MCF 10A (cell line): ENCODE measurements at places on chromosomes 1 and 21.

DNA sequence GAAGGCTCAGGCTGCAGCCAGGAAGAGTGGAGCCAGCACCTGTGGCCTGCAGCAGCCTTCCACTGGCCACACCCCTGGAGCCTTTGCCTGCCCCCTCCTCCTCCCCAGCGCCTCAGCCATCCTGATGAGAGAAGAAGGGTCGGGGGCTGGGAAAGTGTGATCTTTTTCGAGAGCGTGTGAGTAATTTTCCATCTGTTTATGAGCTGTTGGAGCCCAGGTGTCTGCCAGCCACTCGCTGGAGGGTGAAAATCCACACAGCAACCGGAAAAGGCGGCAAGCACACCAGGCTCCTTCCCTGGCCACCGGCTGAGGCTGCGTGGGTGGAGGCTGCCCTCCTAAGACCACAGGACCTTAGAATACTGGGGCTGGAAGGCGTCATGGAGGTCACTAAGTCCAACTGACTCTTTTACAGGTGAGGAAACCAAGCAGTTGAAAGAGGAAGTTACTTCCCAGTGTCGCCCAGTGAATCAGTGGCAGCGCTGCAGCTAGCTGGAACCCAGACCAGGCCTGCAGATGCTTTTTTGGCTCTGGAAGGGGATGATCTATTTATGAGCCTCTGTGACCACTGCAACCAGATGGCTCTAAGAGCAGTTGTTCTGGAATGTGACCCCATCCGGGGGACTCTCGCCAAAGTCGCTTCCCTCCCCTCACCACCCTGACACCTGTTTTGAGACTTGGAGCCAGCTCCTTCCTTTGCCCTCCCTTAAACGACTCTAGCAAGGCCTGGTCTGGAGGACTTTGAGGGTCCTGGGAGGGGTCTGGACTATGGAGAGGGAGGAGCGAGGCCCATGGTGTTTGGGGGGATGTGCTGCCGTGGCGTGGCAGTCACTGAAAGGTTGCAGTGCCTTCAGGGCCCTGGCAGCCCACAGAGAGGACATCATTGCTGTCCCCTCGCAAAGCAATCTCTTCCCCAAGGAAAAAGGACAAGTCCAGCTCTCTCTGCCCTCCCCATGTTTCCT, 54.5 kb downstream of the LGR6 start:
- H3K4me3 ChIP-seq, result no peak overlapping the region
- no peak overlapping the region for H3K27ac ChIP-seq
- no peak for DNase-seq
- H3K36me3 ChIP-seq, result no peaks in the 10 kb centered on the region
- H3K27me3 ChIP-seq, result peaks cover 27% of the 10 kb centered on the region

DNA sequence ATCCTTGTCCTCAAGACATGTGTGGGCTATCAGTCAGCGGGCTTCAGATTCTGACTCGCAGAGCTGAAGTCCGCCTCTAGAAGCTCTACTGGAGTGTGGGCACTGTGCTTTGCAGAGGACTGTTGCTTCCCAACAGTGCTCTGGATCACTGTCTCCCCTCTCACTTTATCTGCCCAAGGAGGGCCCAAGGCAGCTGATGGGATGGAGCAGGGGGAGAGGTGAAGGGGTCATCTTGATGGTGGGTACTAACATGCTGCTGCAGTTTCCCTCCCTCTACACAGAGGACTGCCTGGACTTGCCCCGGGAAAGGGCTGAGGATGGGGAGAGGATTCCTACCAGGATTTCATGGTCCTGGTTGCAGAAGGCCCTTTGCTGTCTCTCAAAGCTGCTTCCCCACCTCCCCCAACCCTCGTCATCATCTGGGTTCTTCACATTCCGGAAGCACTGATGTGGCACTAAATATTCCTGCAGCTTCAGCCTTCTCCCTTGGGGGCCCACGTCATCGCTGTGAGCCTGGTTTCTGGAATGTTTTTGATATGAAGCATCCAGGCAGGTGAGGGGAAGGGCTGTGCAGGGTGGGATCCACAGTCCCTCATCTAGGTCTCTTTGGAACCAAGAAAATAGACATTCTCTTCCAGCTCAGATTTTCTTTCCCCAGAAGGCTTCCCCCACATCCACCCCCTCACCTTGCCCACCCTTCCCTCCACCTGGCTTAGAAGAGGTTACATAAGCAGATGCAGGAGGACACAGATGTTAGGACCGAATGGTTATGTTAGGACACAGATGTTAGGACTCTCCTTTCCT, 23.2 kb downstream of the NUAK2 start:
- H3K4me3 ChIP-seq, result no peak overlapping the region
- DNase-seq, result peak; percentile 98
- peaks cover 72% of the 10 kb centered on the region for H3K4me1 ChIP-seq
- no peaks in the 10 kb centered on the region for H3K27me3 ChIP-seq
- H3K27ac ChIP-seq, result peak overlapping the region; percentile 77

GRCh38 chr1:235296729-235297128, 31.2 kb downstream of the ARID4B start:
- DNase-seq, result no peak
- H3K4me3 ChIP-seq, result no peak overlapping the region
- no peaks in the 10 kb centered on the region for H3K27me3 ChIP-seq
- H3K4me1 ChIP-seq, result peaks cover 20% of the 10 kb centered on the region

DNA sequence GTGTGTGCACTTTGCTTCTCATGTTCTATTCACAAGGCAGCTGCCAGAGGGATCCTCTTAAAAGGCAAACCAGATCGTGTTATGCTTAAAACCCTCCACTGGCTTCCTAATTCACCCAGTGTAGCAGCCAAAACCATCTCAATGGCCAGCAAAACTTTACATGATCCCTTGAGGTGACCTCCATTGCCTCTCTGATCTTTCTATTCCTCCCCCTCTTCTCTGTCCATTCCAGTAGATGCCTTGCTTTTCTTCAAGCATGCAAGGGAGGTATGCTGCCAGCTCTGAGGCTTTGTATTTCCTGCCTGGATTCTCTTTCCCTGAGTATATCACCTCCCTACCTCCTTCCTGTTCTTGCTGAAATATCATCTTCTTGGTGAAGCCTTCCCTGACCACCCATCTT, 93.2 kb upstream of the KCNK2 start:
- no peak for DNase-seq
- peaks cover 20% of the 10 kb centered on the region for H3K4me1 ChIP-seq
- H3K27me3 ChIP-seq, result no peaks in the 10 kb centered on the region
- no peak overlapping the region for H3K4me3 ChIP-seq
- H3K27ac ChIP-seq, result peak overlapping the region; percentile 50
- no peaks in the 10 kb centered on the region for H3K36me3 ChIP-seq

- peaks cover 6% of the 10 kb centered on the region for H3K36me3 ChIP-seq
- peak; percentile 72 for DNase-seq
- no peak overlapping the region for H3K27ac ChIP-seq
- no peaks in the 10 kb centered on the region for H3K27me3 ChIP-seq
- no peak overlapping the region for H3K4me3 ChIP-seq
- H3K4me1 ChIP-seq, result peaks cover 10% of the 10 kb centered on the region
Observed at GRCh38 chr1:6052543-6053205, 7.0 kb downstream of the KCNAB2 start.

- H3K4me3 ChIP-seq, result no peak overlapping the region
- DNase-seq, result peak; percentile 23
- no peaks in the 10 kb centered on the region for H3K4me1 ChIP-seq
- H3K27me3 ChIP-seq, result no peaks in the 10 kb centered on the region
- H3K36me3 ChIP-seq, result no peaks in the 10 kb centered on the region
Observed at GRCh38 chr1:60265560-60266535, 192.3 kb upstream of the C1orf87 start.

GRCh38 chr1:81225789-81226602, 574.7 kb upstream of the ADGRL2 start:
- DNase-seq, result no peak
- H3K27me3 ChIP-seq, result no peaks in the 10 kb centered on the region
- H3K4me3 ChIP-seq, result no peak overlapping the region
- H3K36me3 ChIP-seq, result no peaks in the 10 kb centered on the region
- no peak overlapping the region for H3K27ac ChIP-seq

DNA sequence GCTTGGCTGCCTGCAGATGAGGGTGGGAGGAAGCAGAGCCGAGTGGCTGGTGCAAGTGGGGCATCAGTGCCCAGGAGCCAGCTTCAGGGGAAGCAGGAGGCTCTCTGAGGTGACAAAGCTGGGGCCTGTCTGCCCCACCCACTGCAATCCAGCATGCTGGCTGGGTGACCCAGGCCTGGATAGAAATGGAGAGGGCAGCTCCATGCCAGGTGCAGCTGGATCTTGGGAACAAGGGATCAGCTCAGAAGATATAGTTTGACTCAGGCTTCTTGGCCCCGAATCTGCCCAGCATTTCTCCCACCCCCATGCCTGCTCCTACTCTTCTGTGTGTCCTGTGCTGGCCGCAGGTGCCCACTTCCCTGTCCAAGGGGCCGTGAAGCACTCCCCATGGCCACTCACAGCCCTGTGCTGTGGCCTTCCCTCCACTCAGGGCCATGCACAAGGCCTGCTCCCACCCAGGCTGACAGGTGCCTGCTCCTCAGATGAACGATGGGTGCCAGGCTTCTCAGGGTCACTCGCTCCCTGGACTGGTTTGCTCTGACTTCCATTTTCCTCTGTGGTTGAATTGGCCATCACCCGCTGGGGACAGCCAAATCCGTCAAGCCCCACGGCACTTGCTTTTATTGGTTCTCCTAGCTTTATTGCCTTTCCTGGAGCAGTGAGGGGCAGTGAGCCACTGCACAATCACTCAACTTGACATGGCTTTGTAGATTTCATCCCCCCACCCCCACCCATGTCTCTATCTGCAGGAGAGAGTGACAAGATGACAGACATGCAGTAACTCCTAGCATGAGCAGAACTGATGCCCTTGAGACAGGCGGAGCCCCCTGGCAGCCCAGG, 174.8 kb upstream of the VAMP3 start:
- no peaks in the 10 kb centered on the region for H3K36me3 ChIP-seq
- H3K27me3 ChIP-seq, result peaks cover 29% of the 10 kb centered on the region
- no peaks in the 10 kb centered on the region for H3K4me1 ChIP-seq
- no peak overlapping the region for H3K27ac ChIP-seq
- H3K4me3 ChIP-seq, result no peak overlapping the region

DNA sequence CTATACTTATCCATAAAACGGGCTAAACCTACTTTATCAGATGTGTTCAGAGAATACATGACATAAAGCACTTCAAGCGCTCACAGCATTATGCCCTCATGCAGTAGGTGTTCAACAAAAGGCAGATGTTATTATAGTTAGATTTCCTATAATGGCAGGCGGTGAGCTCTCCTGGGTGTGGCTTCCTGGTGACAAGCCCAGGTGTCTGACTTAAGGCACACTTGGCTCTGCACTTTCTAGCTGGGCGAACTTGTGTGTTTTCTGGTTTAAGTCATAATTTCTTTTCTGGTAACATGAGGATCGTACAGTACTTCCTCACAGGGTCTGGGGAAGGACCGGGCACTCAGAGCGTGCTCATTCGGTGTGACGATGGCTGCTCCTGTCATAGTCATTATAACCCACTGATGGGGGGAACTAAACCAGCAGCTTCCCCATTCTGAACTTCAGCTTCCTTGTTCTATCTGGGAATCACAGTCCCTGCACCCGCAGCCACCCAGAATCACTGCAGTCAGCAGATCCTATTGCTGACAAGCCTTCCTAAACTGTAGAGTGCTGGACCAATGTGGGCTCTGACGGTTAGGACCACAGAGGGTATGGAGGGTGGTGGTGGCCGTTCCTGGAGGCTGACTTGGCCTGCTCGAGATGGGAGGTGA, 52.8 kb downstream of the IGSF21 start:
- peaks cover 24% of the 10 kb centered on the region for H3K27me3 ChIP-seq
- H3K4me3 ChIP-seq, result no peak overlapping the region
